ENCODE measurements at places on chromosomes 16 and 17.

GRCh38 chr16:49281843-49282642 is 405 bp upstream of the CBLN1 start:
- DNase-seq = peak; percentile 79

GRCh38 chr16:76421571-76421970 is 144.4 kb downstream of the CNTNAP4 start:
- DNase-seq = no peak

DNA sequence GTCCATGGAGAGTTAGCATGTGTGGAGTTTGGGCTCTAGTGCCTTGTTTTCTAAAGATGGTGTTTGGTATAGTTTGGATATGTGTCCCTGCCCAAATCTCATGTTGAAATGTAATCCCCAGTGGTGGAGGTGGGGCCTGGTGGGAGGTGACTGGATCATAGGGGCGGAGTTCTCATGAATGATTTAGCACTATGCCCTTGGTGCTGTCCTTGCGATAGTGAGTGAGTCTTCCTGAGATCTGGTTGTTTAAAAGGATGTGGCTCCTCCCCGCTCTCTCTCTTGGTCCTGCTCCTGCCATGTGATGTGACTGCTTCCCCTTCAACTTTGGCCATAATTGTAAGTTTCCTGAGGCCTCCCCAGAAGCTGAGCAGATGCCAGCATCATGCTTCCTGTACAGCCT is 8.9 kb upstream of the ZNF19 start:
- no peak for DNase-seq

DNA sequence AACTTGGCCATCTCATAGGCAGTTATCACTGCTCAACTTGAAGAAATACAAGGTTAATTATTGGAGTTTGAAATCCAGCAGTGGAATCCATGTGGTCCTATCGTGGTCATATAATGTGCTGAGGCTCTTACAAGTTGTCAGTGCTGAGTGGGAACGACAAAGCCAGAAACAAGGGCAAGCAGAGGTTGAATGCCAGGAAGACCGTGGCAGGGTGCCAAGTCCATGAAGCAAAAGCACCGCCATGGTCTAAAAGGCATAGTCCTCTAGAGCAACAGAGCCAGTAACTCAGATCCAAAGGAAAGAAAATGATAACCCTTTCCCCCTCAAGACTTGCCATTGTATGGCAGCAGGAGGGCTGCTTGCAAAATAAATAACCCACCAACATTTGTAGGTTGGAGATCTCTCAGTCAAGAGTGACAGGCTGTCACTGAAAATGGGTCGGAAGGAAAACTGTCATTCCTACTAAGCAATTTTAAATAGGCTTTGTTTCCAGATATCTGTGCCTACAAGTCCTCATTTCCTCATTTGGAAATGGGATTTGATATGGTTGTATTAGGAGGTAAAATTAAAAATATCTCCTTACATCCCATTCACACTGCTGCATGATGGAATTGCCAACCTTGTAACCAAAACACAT is 36.4 kb upstream of the HSBP1 start:
- DNase-seq = no peak
